Renal cortical epithelial cell (primary cell): ENCODE measurements at places on chromosomes 12 and 14. TPM values are rescaled to one million over a fixed set of nuclear protein-coding genes. Genes with fewer than 3 reads are reported as not detected.

The MLEC gene
- total RNA-seq, result 137 and 146 TPM in 2 replicates

GRCh38 chr14:62674563-62675237, 370.6 kb downstream of the KCNH5 start:
- DNase-seq, result no peak

GRCh38 chr12:6825398-6826124, 2.6 kb upstream of the P3H3 start:
- DNase-seq, result peak; percentile 63

DNA sequence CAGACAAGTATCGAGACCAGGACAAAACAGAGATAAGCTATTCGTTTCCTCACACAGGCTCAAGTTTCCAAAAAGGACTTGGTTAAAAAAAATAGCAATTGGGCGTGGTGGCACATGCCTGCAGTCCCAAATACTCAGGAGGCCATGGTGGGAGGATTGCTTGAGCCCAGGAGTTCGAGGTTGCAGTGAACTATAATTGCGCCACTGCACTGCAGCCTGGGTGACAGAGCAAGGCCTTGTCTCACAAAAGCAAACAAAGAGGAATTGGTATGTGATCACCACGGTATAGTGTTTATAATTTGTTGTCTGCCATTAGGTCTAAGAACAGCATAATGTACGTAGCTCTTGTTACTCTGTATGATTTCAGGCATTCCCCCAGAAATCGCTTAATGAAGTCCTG, 175.3 kb downstream of the DERA start:
- no peak for DNase-seq

DNA sequence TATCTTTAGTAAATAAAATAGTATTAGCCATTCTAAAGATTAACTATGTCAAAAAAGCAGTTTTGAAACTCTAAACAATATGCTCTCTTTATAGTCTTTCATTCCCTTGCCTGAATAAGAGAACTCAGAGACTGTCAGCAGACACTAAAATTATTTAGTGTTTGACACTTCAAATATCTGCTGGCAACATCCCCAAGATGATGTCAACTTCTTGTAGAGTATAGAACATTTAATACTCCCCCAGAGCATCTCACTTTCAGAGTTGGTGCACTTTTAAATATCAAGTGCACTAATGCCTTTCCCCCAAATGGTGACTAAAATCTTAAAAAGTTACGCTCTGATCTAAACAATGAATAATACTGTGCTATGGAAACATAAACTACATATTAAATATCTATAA, 374.9 kb downstream of the SLC6A15 start:
- DNase-seq, result no peak
